Activated T-cell treated with anti-CD3 and anti-CD28 coated beads, Interleukin-2, amount 50 U/mL, for 48 hours (primary cell): ENCODE measurements at places on chromosomes 1 and 21.

GRCh38 chr1:243732637-243733036 lies 117.4 kb downstream of the AKT3 start:
- DNase-seq, result no peak

DNA sequence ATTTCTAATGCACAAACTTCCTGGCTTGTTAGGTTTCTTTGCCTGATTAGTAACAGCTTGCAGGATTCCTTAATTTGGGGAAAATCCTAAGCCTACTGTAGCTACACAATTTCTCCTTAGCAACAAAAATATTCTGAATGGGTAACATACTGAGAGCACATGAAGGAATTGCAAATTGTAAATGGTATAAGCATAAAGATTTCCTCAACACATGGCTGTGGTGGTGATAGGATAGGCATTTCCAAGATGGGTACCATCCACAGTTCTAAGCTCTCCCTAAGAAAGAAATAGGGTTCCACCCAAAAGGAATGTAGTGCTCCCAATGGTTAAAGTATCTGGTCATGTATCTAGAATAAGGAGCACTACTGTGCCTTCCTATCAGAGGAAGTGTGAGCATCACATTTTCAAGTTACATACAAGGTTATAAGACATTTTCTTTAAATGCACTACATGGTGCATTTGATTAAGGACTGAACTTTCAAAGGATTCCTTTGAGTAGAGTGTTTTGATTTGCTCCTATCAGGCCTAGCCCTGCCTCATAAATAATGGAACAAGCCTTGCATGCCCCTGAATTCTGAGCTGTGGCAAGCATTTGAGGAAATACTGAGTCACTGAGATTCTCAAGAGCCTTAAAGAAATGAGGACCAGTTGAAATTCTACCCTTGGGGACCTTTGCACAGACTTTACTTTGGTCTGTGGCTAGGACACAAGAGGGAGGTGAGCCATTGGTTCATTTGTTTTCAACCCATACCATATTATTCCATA lies 286.4 kb downstream of the PTBP2 start:
- no peak for DNase-seq

DNA sequence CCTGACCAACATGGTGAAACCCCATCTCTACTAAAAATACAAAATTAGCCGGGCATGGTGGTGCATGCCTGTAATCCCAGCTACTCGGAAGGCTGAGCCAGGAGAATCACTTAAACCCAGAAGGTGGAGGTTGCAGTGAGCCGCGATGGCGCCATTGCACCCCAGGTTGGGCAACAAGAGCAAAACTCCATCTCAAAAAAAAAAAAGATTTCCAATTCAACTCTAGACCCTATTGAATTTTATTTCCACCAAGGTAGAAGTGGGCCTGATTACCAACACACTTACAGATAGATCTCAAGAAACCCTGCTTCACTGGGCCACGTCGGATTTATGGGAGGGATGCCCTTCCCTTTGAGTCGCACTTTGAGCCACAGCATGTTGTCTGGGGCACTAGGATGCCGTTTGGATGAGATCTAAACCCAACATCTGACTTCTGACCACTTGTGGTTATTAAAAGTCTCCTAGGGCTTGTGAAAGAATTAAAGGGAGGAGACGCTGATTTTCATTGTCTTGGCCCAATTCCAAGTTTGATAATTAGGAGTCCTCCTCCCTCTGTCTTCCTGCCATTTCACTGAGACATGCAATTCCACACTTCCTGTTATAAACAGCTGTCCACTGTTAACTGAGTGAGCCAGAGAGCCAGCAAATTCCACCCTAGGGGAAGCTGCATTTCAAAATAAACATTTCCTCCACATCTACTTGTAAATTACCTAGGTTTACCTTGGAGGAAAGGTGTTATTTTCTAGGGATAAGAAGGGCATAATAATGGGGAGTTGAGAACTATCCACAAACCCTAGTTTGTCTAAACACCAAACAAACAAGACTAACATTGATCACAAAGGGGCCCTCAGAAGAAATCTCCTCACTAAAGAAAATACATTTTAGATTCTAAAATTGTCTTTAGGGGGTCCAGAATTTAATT lies 5.2 kb upstream of the RERE start:
- no peak for DNase-seq

DNA sequence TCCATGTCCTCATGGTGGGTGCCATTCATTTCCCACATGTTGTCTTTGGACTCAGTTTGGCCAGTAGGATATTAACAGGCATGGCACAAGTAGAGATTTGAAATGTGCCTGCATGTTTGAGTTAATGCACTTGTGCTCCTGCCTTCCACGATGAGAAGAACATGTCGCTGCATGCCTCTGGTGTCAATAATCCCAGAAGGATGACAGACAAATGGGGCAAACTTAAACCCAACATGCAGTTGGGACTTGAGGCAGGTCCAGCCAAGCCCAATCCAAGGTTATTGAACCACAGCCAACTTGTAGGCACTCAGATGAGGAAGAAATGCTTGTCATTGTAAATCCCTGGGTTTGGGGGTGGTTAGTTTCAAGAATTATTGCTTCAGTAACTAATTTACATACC lies 174.6 kb downstream of the TRIM33 start:
- DNase-seq, result no peak

DNA sequence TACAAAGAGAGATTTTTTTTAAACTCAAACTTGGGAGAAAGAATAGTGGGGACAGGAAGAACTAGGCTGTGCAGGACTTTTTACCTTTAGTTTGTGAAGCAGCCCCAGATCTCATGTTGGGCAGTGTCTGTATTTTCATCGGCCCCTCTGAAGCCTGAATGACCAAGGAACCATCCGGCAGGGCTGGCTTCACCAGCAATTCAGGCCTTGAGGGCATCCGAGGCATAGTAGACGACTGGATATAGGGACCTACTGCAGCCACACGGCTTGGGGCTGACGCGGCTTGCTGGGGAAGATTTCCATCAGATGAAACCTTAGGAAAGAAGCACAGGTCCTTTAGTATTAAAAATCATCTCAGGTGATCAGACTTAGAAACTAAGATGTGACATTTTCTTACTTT lies 43.7 kb downstream of the TP53BP2 start:
- no peak for DNase-seq

DNA sequence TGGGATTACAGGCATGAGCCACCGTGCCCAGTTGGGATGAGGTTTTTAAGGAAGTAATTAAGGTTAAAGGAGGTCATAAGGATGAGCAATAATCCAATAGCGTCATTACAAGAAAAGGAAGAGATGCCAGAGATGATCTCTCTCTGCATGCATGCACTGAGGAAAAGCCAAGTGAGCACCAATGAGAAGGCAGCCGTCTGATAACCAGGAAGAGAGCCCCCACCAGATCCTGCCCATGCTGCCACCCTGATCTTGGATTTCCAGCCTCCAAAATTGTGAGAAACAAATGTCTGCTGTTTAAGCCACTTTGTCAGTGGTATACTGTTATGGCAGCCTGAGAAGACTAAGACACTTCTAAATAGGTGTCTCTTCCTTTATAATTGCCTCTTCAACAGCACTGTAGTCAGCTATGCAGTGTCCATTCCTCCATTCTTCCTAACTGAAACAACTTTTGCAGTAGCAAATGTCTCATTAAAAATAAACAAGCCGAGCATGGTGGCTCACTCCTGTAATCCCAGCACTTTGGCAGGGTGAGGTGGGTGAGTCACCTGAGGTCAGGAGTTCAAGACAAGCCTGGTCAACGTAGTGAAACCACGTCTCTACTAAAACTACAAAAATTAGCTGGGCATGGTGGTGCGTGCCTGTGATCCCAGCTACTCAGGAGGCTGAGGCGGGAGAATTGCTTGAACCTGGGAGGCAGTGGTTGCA lies 216.2 kb upstream of the RUNX1 start:
- DNase-seq, result no peak

DNA sequence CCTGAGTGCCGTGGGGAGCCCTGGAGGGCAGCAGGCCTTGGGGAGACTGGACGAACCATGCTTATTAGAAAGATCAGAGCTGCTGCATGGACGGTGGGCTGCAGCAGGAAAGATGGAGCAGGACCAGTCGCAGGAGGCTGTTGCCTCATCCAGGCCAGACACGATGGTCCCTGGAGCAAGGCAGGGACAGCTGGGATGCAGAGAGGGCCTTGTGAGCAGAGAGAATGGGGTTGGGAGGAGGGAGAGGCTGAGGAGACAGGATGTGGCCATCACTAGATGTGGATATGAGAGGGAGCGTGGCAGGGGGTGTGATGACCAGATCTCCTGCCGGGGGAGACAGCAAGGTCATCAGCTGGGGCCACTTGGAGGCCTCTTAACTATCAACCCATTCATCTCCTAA lies 727.6 kb downstream of the PTPRU start:
- DNase-seq, result no peak

DNA sequence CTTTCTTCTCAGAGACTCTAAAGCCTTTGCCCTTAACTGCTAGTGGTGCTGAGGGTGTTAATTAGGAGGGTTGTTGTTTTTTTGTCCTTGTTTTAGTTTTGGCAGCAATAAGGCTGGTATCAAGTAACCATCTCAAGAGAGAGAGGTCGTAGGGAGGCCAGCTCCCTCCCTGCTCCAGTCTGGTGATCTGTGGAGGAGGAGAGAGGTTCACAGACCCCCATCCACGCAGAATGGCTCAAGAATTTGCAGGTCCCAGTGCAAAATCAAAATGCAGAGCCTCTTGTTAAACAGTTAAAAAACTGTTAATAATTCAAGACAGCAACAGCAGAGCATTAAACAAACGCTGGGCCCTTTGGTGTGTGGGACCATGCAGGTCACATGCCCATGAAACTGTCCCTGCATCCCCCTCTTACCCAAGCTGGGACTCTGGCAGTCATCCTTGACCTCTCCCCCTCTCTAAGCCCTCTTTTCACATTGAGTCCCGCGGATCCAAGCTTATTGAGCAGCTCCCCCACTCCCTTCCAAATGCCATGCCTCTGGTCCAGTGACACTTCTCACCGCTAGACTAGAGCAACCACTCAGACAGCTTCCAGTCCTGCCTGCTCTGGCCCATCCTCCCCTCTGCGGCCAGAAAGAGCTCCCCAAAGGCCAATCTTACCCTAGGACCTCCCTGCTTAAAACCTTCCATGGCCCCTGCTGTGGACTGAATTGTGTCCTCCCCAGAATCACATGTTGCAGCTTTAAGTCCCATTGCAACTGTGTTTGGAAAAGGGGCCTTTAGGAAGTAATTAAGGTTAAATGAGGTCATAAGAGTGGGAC lies 47.7 kb upstream of the RPL11 start:
- no peak for DNase-seq

GRCh38 chr1:54331843-54332463 lies 74.2 kb downstream of the SSBP3 start:
- no peak for DNase-seq

- DNase-seq, result no peak
Observed at GRCh38 chr1:69737527-69738185, 169.9 kb downstream of the LRRC7 start.

GRCh38 chr21:32562426-32562825 lies 22.9 kb downstream of the TCP10L start:
- peak; percentile 32 for DNase-seq

GRCh38 chr1:61316493-61316892 lies 234.1 kb downstream of the NFIA start:
- no peak for DNase-seq

DNA sequence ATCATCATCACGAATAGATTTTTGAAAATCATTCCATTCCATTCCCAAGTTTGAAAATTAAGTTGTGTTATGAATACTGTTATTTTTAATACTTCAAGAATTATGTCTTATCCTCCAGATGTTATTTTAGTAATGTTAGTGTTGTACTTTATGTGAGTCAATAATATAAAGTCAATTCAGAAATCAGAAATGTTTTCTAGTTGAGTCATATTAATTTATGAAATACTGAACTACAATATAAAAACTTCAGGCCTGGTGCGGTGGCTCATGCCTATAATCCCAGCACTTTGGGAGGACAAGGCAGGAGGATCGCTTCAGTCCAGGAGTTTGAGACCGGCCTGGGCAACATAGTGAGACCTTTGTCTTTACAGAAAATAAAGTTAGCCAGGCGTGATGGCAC lies 38.4 kb upstream of the GPR25 start:
- no peak for DNase-seq

DNA sequence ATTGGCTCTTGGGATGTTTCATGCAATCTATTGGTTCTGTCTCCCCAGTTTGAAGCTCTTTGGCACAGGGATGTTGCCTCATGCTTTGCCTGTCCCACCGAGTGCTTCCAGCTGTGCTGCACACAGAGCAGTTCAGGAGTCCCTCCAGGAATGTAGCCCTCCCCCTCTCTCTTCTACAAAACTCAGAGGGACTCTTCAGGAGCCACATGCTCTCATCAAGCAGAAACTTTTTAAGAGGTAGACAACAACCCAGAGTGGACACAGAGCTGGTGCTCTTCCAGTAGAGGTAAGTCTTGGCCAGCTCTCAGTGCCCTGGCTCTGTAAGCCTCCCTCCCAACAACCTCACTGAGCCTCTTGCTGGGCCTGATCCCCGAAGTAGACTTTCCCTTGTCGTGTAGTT lies 11.6 kb upstream of the ZNF697 start:
- DNase-seq, result no peak

- DNase-seq, result no peak
Observed at GRCh38 chr1:86016076-86016759, 140.4 kb downstream of the COL24A1 start.

DNA sequence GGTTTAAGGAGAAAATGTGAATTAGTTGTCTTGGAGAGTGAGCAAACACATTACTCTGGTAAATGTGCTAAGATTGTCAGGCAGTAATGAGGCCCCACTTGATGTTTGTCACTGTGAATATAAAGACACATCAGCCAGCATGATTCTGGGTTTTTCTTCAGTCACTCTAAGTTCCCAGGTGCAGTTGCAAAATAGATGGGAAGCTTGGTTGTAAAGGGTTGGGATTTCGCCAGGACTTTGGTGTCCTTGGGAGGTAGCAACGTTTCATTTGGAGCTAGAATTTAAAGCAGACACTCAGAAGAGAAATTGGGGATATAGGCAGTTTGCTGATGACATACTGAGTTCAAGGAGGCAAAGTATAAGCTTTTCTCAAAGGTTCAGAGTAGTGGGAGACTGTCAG lies 154.3 kb downstream of the MAST2 start:
- DNase-seq, result no peak

DNA sequence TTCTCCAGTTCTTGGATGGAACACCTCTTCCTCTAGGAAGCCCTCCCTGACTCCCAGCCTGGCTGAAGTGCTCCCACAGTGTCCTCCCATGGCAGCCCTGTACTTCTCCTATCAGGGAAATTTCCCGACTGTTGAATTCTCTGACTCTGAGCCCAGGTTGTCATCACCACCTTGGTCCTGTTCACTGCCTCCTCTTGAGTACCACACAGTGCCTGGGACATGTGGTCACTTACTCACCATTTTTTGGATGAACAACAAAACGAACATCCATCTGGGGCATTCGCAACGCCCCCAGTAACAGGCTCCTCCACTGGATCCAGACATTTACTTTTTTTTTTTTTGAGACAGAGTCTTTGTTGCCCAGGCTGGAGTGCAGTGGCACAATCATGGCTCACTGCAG lies 37.4 kb downstream of the CHD5 start:
- DNase-seq, result no peak

- no peak for DNase-seq
Observed at GRCh38 chr21:39181205-39181818, 1.9 kb downstream of the PSMG1 start.

- no peak for DNase-seq
Observed at GRCh38 chr1:34101151-34101550, 63.9 kb downstream of the CSMD2 start.

- DNase-seq, result no peak
Observed at GRCh38 chr1:197200272-197200899, 53.9 kb upstream of the ASPM start.

GRCh38 chr1:204495777-204496176 lies 1.2 kb upstream of the PIK3C2B start:
- DNase-seq, result no peak
